Left ventricle myocardium inferior (tissue), 1 donor: ENCODE measurements at places on chromosomes 16 and 17.

DNA sequence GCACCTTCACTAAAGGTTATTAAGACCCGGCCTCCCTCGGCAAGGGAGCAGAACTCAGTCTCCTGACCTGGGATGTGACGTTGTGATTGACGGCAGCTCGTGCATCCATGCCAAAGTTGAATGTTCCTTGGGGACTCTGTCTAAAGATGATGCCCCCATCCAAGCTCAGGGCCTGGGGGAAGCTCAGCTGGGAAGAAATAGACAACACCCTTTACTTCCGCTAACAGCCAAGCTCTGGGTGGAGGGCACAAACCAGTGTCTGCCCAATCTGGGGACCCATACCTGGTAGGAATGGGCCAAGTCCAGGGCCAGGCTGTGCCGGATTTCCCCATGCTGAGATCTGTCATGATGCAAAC is 95.4 kb downstream of the RMI2 start:
- no peak for DNase-seq

GRCh38 chr17:73348018-73348828 is 36.4 kb upstream of the CDC42EP4 start:
- no peak for DNase-seq

DNA sequence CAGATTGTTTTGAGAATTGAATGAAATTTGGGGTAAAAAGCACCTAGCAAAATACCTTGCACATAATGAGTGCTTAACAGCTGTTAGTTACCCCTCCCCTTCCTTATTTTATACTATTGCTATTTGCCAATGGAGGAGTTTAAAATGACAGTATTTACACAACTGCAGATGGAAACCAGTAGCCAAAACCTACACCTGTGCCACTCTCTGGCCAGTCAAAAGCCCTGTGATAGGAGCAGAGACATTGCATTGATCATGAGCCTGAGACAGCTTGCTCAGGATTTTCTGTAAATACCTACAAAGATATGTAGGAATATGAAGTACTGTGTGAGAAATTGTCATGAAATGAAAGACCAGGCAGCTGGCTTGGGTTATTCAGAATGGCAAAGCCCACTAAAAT is 115.3 kb upstream of the HLF start:
- no peak for DNase-seq

GRCh38 chr17:27442702-27443101 is 13.5 kb upstream of the KSR1 start:
- no peak for DNase-seq

DNA sequence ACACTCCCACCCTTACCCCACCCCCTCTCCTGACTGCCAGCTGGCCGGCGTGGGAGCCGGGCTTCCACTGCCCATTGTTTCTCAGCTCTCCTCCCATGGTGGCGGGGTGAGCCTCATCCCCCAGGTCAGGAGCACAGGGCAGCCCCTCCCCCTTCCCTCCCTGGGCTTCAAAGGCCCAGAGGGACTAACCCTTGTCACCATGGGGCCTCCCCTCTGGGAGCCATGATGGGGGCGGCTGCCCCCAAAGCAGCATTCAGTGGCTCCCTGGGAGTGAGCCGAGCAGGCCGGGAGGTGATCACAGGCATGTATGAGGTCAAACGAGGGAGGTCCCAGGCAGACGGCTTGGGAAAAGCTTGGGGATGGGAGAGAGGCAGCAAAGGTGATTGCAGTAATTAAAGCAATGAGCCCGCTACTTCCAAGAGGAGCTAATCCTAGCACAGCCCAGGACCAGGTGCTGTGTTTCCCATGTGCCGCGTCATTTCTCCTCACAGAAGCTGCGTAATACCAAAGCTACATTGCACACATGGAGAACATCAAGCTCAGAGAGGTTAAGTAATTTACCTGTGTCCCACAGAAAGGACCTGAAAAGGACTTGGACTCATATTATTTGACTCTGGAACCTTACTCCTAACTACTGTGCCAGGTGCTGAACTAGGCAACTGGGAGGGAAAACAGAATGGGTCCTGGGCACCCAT is 24.5 kb downstream of the CDK5RAP3 start:
- DNase-seq, result no peak

DNA sequence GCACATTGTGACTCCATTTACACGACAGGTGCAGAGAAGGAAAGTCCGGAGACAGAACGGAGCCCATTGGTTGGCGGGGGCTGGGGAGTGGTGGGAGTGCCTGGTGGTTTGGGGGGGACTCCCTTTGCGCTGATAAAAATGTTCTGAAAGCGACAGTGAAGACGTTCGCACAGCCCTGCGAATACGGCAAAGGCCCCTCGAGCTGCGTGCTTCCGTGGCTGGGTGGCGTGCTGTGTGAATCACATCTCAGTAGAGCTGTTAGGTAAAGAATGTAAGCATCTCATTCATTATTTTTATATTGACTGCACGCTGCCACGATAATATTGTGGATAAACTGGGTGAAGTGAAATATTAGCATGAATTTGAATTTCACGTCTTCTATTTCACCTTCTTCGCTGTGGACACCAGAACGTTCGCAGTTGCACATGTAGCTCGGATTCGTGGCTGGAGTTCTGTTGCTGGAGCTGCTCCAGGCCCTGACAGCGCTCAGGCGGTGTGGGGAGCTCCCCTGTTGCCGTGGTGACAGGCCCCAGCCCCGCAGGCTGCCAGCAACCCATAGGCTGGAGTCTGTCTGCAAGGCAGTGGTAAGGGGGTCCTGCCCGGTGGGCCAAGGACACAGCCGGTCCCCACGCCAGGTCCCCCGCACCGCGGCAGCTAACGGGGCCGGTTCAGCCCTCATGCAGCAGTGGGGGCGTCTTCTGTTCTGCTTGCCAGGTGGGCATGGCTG is 44.6 kb downstream of the SOX8 start:
- no peak for DNase-seq
